ENCODE measurements at places on chromosomes 2 and 18.

DNA sequence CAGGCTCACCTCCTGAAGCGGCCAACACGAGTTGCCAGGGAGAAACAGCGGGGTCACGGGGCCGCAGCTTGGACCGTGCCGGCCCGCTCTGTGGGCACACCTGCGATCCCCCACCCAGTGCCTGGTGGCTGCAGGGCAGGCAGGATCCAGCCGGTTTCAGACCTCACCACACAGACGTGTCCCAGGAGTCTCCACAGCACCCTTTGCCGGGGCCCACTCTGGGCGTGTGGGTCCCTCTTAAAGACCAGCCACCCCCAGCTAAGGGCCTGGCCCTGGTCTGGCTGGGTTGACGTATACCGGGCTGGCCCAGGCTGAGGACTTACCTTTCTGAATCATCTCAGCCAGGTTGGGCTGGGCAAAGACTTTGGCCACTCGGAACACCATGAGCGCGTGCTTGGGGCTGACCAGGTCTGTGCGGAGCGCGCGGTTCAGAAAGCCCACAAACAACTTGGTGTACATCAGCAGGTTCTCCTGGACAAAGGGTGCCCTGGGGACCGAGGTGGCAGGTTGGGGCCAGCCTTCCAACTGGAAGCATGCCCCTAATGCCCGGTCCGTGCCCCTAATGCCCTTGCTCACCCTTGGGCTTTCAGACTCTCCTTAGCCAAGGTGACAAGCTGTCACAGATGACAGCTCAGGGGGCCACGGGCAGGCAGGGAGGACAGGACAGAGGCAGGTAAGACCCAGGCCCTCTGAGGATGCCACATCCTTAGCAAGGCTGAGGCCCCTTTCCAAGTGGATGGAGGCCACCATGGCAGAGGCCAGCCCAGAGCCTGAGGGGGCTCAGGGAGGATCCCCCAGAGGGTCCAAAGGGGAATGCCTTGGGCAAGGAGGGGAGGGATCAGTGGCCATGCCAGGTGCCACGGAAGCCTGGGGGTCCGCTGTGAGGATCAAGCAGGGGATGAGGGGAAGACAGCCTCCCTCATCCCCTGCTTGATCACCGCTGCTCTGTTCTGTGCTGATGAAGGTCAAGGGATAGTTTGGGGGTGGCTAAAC is 10.2 kb upstream of the CCDC74B start:
- no peak for DNase-seq

- no peak for DNase-seq
These were observed 148.8 kb downstream of the SMAD7 start for GRCh38 chr18:48801728-48802542.

- no peak for DNase-seq
These were observed 32.0 kb upstream of the INHBB start for GRCh38 chr2:120313695-120314615.

GRCh38 chr2:24926602-24927252 is 6.7 kb upstream of the ADCY3 start:
- DNase-seq, result peak; percentile 30

Data from SJCRH30 (cell line).